Large intestine (tissue), 12 donors: ENCODE measurements at places on chromosomes 12 and 14.

GRCh38 chr14:95330591-95331370 is 11.1 kb upstream of the CLMN start:
- DNase-seq: no peak

- DNase-seq: no peak
Observed at GRCh38 chr12:104504146-104504545, 47.4 kb downstream of the CHST11 start.

DNA sequence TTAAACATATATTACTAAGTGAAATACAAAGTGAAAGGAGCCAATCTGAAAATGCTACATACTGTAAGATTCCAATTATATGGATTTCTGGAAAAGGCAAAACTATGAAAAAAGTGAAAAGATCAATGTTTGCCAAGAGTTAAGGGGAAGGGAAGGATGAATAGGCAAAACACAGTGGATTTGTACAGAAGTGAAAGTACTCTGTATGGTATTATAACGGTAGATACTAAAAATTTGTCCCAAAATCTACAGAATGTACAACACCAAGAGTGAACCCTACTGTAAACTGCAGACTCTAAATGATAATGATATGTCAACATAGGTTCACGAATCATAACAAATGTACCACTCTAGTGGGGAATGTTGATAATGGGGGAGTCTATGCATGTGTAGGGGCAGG is 17.8 kb downstream of the EEA1 start:
- DNase-seq: no peak

- no peak for DNase-seq
Observed at GRCh38 chr12:65779091-65779642, 45.1 kb upstream of the HMGA2 start.

DNA sequence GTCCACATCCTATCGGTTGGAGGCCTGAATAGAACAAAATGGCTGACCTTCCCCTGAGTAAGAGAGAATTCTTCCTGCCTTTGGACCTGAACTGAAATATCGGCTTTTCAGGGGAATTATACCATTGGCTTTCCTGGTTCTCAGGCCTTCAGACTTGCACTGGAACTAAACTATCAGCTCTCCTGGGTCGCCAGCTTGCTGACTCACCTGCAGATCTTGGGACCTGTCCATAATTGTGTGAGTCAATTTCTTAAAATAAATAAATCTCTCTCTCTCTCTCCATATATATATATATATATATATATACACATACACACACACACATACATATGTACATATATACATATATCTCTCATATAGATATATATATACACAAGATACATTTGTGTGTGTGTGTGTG is 41.6 kb downstream of the KCNK10 start:
- DNase-seq: no peak

- no peak for DNase-seq
Observed at GRCh38 chr14:22002860-22003284, 329.3 kb upstream of the OR4E1 start.

- DNase-seq: no peak
Observed at GRCh38 chr12:32110417-32110816, 3.8 kb downstream of the BICD1 start.

DNA sequence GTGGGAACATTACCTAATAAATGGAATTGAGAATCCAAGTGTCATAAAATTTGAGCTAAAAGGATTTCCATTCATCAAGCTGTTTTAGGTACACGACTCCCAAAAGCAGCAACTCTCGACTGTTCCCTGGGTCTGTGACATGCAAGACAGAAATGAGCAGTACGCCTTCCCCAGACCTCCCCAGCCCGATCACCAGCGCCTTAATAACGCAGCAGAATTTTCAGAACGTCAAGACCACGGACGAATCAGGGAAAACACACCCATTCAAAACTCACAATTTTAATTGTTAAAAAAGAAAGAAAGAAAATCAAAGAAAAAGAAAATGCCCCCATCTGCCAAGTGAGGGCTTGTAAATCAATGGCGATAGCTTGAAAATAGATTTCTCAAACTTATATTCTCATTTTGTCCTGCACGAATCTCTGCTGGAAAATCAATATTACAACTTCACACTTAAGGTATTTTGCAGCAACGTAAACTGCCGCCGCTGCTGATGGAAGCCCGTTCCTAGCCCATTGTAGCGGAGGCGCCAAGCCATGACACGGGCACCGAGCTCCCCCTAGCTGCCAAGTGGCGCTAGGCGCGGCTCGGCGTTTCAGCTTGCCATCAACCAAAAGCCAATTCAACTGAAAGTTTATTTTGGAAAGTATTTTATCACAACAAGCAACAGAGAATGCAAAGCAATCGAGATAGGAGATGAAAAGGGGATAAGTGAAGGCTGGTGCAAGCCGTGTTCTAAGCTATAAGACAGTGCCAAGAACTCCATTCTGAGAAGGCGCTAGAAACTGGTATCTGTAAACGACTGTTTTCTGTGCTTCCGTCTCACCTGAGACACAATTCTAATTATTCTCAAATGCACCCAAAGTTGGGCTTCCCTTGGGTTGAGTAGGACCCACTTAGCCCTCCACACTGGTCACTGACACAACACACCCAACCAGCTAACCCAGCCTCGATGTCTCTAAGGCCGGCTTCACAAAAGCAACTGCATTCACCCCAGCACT is 5.5 kb downstream of the BCL11B start:
- DNase-seq: peak; percentile 58

GRCh38 chr14:61491224-61491623 is 169.8 kb downstream of the PRKCH start:
- DNase-seq: no peak

DNA sequence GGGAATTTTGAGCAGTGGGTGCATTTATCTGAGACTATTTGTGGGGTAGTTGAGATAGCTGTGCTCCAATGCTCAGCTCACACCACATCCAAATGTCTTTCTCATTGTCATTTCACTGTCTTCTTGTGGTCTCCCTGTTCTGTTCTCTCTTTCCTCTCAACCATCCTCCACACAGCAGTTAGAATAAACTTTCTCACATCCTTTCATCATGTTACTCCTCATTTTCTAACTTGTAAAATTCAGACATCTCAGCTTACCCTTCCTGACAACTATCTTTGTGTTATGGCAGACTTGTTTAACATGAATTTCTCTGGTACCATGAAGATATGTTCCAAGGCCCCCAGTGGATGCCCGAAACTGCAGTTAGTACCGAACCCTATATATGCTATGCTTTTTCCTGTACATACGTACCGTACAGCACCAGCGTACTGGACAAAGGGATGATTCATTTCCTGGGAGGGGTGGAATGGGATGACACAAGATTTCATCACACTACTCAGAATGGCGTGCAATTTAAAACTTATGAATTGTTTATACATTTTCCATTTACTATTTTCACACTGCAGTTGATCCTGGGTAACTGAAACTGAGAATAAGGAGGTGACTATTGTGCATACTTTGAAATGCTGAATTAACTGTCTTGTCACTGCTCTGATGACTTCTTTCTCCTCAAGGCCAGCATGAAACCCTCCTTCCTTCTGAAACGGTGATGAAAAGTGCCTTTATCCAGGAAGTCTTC is 177.1 kb upstream of the SLC38A2 start:
- no peak for DNase-seq

- no peak for DNase-seq
Observed at GRCh38 chr12:30567082-30567481, 128.6 kb downstream of the IPO8 start.

GRCh38 chr12:65584016-65584415 is 240.3 kb upstream of the HMGA2 start:
- no peak for DNase-seq

DNA sequence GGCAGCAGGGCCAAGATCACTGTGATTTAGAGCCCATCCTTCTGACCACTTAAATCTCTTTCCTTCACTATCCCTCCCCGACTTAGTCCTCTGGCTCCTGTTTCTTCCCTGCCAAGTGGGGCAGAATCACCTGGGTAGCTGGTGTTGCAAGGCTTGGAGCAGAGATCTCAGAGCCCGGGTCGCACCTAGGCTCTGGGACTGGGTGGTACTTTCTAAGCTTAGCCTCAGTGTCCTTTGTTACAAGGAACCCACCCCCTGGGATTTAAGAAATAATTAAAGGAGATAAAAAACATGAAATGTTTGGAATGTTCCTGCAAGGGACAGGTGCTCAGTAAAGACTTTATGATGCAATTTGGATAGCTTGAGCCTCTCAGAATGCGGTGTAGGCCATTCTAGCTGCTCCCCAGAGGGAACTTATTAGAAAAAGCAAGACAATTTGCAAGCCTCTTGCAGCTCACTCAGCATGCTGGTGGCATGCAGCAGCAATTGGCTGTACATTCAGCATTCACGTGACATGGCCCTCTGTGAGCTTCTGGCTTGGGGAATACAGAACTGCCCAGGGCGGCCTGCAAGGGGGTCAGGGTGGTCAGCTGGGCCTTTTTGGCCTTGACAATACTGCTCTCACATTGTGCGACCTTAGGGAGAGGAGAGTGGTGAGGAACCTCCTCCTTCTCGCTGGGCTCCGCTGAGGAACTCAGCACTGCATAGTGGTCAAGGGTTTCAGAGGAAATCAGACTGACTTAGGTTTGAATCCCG is 16.8 kb downstream of the C14orf132 start:
- no peak for DNase-seq

GRCh38 chr12:106521901-106522300 is 60.9 kb upstream of the RFX4 start:
- DNase-seq: no peak

GRCh38 chr12:21551841-21552465 is 25.9 kb downstream of the SPX start:
- DNase-seq: no peak

GRCh38 chr14:102500158-102500662 is 9.4 kb downstream of the ANKRD9 start:
- no peak for DNase-seq

DNA sequence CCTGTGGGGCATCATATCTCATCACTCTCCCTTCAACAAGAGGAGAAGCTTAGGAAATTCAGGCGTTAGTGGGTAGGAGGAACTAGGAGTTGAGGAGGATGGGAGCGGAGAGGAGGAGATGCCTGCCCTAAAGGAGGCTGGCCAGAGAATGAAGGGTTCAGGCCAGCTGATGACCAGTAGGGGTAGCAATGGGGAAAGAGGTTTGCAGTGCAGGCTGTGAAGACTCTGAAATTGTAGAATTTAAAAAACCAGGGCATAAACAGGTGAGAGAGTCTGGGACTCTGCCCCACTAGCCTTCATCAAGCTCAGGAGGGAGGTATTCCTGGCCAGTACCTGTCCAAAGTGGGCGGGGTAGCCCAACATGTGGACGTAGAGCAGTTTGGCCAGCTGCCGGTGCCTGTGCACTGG is 809 bp downstream of the AP1G2 start:
- DNase-seq: no peak

DNA sequence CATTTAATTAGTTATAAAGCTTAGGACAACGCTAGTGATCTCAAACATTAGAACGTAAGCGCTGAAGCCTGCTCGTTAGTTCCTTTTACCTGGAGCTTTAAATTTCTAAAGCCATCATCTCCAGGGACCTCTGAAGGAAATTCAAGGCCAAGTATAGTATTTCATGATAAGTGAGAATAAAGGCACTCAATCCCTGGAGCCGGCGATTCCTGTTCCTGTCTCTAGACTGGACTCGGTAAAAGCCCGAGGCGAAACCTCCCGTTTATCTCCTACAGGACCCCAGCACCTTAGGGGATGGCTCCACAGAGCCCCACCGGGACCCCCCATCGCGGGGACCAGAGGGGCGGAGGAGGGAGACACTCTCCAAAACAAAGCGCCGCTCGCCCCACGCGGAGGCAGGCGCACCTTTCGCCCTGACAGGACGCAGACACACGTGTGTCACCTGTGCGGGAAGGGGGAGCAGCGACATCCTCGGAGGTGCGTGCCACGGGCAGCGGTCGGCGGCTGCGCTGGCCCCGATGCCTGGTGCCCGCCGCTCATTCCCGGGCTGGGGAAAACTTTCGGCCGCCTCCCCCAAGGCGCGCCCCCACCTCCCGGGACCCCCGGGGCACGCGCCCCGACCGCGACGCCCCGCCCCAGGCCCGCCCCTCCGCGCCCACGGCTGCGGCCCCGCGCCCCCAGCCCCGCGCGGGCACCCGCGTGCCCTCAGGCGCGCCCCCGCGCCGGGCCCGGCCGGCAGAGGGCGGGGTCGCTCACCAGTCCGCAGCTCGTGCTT is 678 bp downstream of the RPS6KA5 start:
- no peak for DNase-seq

GRCh38 chr14:21882226-21882625 is 208.6 kb upstream of the OR4E1 start:
- DNase-seq: no peak

GRCh38 chr12:75868501-75868900 is 163.1 kb downstream of the PHLDA1 start:
- DNase-seq: no peak

DNA sequence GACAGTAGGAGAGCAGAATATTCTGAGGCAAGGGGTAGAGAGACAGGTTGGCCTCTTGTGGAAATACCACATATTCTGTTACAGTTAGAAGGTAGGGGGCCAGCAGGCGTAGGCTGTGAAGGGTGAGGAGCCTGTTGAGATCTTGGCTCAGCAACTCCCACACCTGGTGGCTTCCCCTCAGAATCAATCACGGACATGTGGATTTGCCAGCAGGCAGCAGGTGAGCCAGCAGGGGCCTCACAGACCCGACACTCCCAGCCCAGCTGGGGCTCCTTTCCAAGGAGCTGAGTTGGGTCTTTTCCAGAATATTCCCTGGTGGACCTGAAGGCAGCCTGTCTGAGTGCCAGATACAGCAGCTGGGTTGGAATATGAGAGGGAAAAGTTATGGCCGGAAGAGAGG is 150.0 kb upstream of the CRY1 start:
- no peak for DNase-seq

DNA sequence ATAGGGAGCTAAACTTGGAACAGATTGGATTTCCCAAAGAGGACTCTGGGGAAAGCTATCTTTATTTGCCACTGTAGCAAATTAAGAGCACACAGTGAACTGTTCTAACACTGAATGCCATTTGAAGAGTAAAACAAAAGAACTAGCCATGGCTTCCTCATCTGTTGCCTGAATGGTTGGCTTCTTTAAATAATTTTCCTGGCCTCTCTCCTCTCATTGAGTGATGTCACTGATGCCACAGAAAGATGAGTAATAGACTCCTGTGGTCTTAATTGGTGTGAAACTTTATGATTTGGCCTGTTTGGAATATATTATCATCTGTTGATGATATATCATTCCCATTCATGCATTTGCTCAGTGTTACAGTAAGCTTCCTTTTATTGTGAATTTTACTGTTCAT is 42.5 kb downstream of the WDR20 start:
- no peak for DNase-seq

- DNase-seq: peak; percentile 61
Observed at GRCh38 chr12:57089271-57090245, 644 bp downstream of the NAB2 start.

GRCh38 chr12:58009405-58010195 is 68.2 kb downstream of the ATP23 start:
- DNase-seq: no peak

DNA sequence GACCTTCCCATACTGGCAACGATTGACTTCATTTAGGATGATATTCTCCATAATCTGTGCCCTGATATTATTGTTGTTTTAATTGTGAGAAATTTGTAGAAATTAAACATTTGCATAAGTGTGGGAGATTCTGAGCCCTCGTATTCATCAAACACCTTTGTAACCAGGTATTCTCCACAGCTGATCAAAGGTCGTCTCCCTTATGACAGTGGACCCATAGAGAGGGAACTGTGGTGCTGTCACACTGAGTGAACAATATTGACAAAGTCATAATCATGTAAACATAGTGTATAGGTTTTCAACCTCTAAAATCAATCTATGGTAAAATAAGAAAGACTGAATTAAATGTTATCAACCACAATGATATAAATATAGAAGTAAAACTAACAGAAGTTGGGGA is 14.9 kb upstream of the PLEKHG3 start:
- DNase-seq: no peak
